ENCODE measurements at places on chromosomes 16 and 17.

- DNase-seq = no peak
- H3K27ac ChIP-seq = peak overlapping the region; percentile 29
- peak overlapping the region; percentile 74 for H3K4me3 ChIP-seq
- H3K27me3 ChIP-seq = no peaks in the 10 kb centered on the region
Observed at GRCh38 chr16:3444032-3444388, 530 bp downstream of the NAA60 start.

DNA sequence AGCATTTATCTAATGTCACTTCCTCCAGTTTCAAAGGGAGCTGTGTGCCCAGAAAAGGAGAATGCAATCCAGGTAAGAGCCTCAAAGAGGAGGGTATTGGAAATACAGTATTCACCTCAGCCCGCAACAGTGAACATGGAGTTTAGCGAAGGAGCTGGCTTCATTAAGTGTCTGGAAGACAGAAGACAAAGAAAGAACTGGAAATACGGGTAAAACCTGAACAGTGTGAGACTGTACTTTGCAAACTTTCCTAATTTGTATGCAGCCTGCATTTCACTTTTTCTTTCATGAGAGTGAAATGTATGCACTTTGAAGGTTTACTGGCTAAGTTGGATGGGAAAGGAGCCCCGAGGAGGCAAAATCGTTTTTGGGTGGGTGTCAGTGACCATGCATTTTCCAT is 478.4 kb downstream of the HS3ST3B1 start:
- H3K4me3 ChIP-seq = no peak overlapping the region
- no peaks in the 10 kb centered on the region for H3K4me1 ChIP-seq
- DNase-seq = no peak

- peak; percentile 43 for DNase-seq
- peaks cover 42% of the 10 kb centered on the region for H3K4me1 ChIP-seq
- peak overlapping the region; percentile 98 for H3K27ac ChIP-seq
Observed at GRCh38 chr17:40319651-40320540, 10.9 kb downstream of the RARA start.

- no peak for DNase-seq
- no peak overlapping the region for H3K27ac ChIP-seq
- H3K27me3 ChIP-seq = no peaks in the 10 kb centered on the region
- no peaks in the 10 kb centered on the region for H3K4me1 ChIP-seq
- H3K36me3 ChIP-seq = no peaks in the 10 kb centered on the region
Observed at GRCh38 chr16:81495321-81496234, 51.0 kb downstream of the CMIP start.

GRCh38 chr17:40038882-40039513 is 15.2 kb downstream of the MED24 start:
- H3K27me3 ChIP-seq = no peaks in the 10 kb centered on the region
- DNase-seq = no peak
- H3K27ac ChIP-seq = no peak overlapping the region
- no peaks in the 10 kb centered on the region for H3K36me3 ChIP-seq
- H3K4me3 ChIP-seq = no peak overlapping the region
- H3K4me1 ChIP-seq = no peaks in the 10 kb centered on the region

- no peak overlapping the region for H3K27ac ChIP-seq
- H3K27me3 ChIP-seq = no peaks in the 10 kb centered on the region
- no peak for DNase-seq
- 0 out of 2 replicates have a peak, but pooled peaks cover 7% of the 10 kb centered on the region for H3K4me1 ChIP-seq
Observed at GRCh38 chr16:22005746-22006145, 2.2 kb upstream of the MOSMO start.

DNA sequence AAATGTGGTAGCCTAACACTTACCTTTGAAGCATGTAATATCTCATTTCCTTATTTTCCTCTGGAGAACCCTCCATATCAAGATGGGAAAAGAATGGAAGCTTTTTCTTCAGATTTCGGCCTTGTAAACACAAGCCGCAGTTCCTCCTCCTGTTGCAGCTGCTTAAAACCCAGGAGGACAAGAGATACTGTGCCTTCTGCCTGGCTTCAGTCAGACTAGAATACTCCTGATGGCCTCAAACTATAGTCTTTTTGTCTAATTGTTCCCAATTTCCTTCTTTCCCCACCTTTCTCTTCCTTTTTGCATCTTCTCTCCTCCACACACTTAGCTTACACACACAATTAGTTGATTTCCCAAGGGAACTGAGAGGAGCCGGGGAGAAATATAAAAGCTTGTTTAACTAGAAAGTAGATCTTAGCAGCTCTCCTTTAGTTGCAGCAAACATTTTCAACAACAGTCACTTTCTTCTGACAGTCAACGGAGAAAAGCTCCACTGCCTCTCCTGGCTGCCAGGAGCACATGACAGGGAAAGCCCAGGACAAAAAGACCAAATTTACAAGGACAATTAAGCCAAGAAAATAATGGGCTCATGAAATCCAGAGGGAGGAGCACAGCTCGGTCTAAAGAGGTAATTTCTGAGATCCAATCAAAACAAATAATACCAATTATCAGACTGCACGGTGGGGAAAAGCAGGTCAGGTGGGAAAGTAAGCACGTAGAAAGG is 76.4 kb upstream of the C17orf78 start:
- H3K4me3 ChIP-seq = no peak overlapping the region
- DNase-seq = no peak
- no peaks in the 10 kb centered on the region for H3K27me3 ChIP-seq
- no peaks in the 10 kb centered on the region for H3K4me1 ChIP-seq

GRCh38 chr17:81404558-81405165 is 9.4 kb downstream of the BAHCC1 start:
- H3K27ac ChIP-seq = no peak overlapping the region
- H3K36me3 ChIP-seq = no peaks in the 10 kb centered on the region
- H3K4me1 ChIP-seq = no peaks in the 10 kb centered on the region
- H3K27me3 ChIP-seq = peaks cover 99% of the 10 kb centered on the region
- no peak overlapping the region for H3K4me3 ChIP-seq
- DNase-seq = no peak

- DNase-seq = no peak
- peaks cover 54% of the 10 kb centered on the region for H3K27me3 ChIP-seq
- H3K4me3 ChIP-seq = no peak overlapping the region
- H3K27ac ChIP-seq = no peak overlapping the region
Observed at GRCh38 chr16:84279881-84280280, 14.8 kb upstream of the WFDC1 start.

DNA sequence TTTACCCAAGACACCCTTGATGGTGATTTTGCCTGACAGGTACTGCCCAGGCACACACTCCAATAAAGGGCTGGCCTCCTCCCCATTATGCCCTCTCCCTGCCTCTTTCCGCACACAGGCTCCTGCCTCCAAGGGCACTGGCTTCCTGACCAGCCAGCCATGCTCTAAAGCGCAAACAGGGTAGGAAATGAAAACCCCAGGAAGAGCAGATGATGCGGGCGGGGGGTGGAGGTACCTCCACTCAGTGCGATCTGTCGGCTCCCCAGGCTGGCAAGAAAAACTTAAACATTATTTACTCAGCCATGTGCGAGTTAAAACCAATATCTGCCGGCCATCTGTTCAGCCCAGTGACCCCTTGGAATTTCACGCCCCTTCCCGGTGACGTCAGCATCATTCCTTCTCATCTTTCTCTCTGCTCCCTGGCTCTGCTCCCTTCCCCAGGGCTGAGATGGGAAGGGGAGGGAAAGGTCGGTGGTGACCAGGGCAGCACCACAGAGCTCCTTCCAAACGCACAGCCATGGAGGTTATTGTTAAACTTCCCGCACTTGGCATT is 262.5 kb downstream of the CBLN1 start:
- no peak for DNase-seq
- H3K27me3 ChIP-seq = 0 out of 2 replicates have a peak, but pooled peaks cover 2% of the 10 kb centered on the region
- no peaks in the 10 kb centered on the region for H3K4me1 ChIP-seq
- no peak overlapping the region for H3K4me3 ChIP-seq
- H3K27ac ChIP-seq = no peak overlapping the region

DNA sequence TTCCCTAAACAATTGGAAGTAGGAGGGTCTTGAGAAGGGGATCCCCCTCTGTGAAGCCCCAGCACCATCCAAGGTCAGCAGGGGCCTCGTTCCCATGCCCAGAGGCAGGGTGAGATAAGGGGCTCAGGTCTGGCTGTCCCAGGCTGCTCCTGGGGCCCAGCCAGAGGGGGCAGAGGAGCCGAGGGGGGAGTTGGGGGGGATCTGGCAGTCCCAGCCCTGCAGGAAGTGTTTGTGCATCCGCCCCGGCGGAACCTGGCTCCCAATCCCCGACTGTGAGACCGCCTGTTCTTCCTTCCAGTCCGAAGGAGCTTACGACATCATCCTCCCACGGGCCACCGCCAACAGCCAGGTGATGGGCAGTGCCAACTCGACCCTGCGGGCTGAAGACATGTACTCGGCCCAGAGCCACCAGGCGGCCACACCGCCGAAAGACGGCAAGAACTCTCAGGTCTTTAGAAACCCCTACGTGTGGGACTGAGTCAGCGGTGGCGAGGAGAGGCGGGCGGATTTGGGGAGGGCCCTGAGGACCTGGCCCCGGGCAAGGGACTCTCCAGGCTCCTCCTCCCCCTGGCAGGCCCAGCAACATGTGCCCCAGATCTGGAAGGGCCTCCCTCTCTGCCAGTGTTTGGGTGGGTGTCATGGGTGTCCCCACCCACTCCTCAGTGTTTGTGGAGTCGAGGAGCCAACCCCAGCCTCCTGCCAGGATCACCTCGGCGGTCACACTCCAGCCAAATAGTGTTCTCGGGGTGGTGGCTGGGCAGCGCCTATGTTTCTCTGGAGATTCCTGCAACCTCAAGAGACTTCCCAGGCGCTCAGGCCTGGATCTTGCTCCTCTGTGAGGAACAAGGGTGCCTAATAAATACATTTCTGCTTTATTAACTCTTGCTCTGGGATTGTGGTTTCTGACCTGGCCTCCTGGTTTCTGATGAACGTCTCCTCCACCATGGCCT is 14.9 kb downstream of the GPRC5C start:
- no peak overlapping the region for H3K4me3 ChIP-seq
- H3K27ac ChIP-seq = no peak overlapping the region
- no peak for DNase-seq
- H3K36me3 ChIP-seq = no peaks in the 10 kb centered on the region
- peaks cover 85% of the 10 kb centered on the region for H3K27me3 ChIP-seq
- no peaks in the 10 kb centered on the region for H3K4me1 ChIP-seq

GRCh38 chr16:87203060-87203656 is 114.0 kb downstream of the C16orf95 start:
- no peaks in the 10 kb centered on the region for H3K4me1 ChIP-seq
- H3K27me3 ChIP-seq = no peaks in the 10 kb centered on the region
- peak; percentile 49 for DNase-seq
- no peak overlapping the region for H3K4me3 ChIP-seq

DNA sequence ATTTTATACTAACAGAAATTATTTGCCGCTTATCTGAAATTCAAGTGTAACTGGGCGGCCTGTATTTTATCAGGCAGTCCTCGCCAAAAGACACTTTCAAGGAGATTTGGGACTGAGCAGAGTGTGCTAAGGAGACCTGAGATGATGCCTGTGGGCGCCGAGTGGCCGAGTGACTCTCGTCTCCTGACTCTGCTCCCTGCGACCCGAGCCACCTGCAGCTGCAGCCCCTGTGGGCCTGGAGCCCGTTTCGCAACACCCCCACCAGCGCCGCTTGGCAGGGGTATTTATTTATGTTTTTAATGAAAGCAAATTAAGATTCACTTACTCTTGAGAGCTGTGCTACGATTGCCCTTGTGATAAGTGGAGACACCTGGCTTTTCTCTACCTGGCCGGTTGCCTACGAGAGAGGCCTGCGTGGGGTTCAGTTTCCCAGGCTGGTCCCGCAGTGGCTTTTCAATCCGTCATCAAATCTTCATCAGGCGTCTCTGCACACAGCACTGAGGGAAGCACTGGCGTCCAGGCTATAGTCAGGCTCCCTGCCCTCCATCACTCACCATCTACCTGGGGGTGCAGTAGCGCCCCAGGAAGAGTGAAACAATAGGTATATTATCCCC is 124.0 kb downstream of the SEC14L1 start:
- no peaks in the 10 kb centered on the region for H3K4me1 ChIP-seq
- H3K27me3 ChIP-seq = no peaks in the 10 kb centered on the region
- no peak overlapping the region for H3K4me3 ChIP-seq
- no peak for DNase-seq
- H3K27ac ChIP-seq = no peak overlapping the region

GRCh38 chr17:81418710-81419318 is 23.6 kb downstream of the BAHCC1 start:
- no peak for DNase-seq
- H3K4me1 ChIP-seq = no peaks in the 10 kb centered on the region
- H3K27ac ChIP-seq = no peak overlapping the region
- H3K36me3 ChIP-seq = no peaks in the 10 kb centered on the region
- peaks cover 91% of the 10 kb centered on the region for H3K27me3 ChIP-seq
- no peak overlapping the region for H3K4me3 ChIP-seq

GRCh38 chr17:59439262-59439661 is 107.8 kb downstream of the YPEL2 start:
- no peak for DNase-seq
- H3K4me1 ChIP-seq = peaks cover 15% of the 10 kb centered on the region
- no peak overlapping the region for H3K27ac ChIP-seq
- H3K36me3 ChIP-seq = no peaks in the 10 kb centered on the region
- no peaks in the 10 kb centered on the region for H3K27me3 ChIP-seq
- no peak overlapping the region for H3K4me3 ChIP-seq

DNA sequence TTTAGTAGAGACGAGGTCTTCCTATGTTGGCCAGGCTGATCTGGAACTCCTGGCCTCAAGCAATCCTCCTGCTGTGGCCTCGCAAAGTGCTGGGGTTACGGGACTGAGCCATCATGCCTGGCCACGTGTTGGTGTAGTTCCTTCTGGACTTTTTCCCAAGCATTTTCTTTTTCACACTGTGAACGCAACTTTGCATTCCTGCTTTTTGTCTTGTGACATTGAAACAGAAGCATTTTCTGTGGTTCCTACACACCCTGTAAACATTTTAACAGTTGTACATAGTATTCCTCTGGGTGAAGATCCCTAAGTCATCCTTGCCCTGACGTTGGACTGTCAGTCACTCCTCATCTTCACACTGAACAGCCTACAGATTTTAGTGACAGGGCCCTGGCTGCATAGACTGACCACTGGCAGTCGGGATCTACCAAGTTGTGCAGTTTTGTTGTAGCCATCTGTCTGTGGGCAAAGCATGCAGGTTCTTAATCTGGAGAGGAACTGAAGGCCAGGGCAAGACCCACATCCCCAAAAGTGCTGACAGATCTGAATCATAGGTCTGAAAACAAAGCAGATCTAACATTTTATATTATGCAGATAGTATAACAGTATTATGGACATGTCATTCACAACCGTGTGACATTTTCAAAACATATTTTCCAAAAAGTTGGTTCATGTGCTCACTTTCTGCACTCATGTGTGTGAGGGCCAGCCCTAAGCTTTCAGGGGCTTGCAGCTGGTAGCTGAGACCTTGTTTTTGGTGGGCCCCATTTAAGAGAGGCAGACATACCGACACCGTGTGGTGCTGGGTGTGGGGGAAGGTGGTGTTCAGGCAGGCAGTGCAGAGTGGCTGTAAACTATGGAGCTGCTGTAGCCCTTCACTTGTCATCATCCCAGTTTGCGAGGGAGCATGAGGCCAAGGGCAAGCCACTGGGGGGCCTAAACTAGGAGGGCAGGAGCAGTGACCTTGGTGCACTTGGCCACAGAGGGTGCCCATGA is 59.9 kb downstream of the EPN2 start:
- no peaks in the 10 kb centered on the region for H3K36me3 ChIP-seq
- H3K4me3 ChIP-seq = no peak overlapping the region
- no peak for DNase-seq
- H3K4me1 ChIP-seq = peaks cover 7% of the 10 kb centered on the region
- H3K27me3 ChIP-seq = no peaks in the 10 kb centered on the region
